ENCODE measurements at places on chromosomes 1 and 21.

- DNase-seq = no peak
These were observed 158.4 kb upstream of the DPT start for GRCh38 chr1:168887381-168887780.

DNA sequence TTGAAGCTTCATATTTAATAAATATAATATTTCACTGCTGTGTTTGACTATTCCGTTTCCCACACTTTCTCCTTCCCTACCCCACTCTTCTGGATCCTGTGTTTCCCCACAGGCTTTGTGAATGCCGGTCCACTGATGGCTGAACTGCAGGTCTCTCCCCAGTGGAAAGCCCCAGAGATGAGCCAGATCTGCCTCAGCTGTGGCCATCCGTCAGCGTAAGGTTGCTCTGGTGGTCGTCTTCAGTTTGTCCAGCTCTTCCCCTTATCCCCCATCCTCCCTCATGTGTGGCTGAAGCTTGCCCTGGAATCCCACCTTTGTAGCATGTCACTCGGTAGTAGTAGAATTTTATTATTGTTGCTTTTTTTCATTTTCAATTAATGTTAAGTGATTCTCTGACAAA, 11.4 kb downstream of the SMAP2 start:
- no peak for DNase-seq

- no peak for DNase-seq
These were observed 63.6 kb upstream of the TNFSF18 start for GRCh38 chr1:173114346-173114745.

- no peak for DNase-seq
These were observed 91.9 kb downstream of the KCNT2 start for GRCh38 chr1:196516373-196516772.

DNA sequence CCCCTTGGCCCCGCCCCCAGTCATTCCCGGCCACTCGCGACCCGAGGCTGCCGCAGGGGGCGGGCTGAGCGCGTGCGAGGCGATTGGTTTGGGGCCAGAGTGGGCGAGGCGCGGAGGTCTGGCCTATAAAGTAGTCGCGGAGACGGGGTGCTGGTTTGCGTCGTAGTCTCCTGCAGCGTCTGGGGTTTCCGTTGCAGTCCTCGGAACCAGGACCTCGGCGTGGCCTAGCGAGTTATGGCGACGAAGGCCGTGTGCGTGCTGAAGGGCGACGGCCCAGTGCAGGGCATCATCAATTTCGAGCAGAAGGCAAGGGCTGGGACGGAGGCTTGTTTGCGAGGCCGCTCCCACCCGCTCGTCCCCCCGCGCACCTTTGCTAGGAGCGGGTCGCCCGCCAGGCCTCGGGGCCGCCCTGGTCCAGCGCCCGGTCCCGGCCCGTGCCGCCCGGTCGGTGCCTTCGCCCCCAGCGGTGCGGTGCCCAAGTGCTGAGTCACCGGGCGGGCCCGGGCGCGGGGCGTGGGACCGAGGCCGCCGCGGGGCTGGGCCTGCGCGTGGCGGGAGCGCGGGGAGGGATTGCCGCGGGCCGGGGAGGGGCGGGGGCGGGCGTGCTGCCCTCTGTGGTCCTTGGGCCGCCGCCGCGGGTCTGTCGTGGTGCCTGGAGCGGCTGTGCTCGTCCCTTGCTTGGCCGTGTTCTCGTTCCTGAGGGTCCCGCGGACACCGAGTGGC, at the start of gene SOD1:
TSS of gene SOD1 (plus strand) at position 158 of the 723 bp plus-strand sequence. CDS start at position 235, 77 bp downstream.
- DNase-seq = peak; percentile 54

DNA sequence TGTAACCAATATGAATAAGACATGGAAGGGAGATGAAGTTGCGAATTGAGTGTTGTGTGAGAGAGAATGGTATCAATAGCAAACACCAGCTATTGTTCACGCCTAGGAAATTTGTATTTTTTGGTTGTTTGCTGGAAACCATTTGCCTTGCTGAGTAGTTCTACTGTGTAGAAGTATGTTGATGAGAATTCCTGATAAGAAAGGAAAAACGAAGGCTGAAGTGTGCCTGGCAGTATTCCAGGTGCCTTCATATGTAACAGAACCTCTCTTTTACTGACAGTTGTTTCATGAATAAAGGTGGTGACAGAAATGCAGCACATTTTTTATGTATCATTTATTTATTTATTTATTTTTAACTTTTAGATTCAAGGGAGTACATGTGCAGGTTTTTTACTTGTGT, 79.5 kb downstream of the SDCCAG8 start:
- DNase-seq = no peak

DNA sequence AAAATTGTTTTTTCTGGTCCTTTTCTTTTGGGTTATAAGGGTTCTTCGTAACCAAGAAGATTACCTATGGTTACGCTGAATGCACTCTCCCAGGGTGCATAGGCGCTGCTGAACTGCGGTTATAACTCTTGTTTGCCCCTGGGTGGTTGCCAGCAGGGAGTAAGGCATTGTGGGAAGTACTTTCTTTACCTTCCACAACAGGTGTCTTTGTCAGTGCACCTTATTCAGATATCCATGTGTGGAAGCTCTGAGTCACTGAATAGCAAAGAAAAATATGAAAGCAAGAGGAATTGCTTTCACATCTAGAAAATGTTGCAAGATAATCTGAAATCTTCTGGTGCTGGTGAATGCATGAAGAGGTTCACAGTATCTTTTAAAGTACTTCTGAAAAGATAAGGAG, 124.4 kb upstream of the CACYBP start:
- no peak for DNase-seq

GRCh38 chr1:63601463-63601862, 8.3 kb downstream of the PGM1 start:
- DNase-seq = no peak

- no peak for DNase-seq
These were observed 49.4 kb upstream of the FASLG start for GRCh38 chr1:172609528-172609927.

DNA sequence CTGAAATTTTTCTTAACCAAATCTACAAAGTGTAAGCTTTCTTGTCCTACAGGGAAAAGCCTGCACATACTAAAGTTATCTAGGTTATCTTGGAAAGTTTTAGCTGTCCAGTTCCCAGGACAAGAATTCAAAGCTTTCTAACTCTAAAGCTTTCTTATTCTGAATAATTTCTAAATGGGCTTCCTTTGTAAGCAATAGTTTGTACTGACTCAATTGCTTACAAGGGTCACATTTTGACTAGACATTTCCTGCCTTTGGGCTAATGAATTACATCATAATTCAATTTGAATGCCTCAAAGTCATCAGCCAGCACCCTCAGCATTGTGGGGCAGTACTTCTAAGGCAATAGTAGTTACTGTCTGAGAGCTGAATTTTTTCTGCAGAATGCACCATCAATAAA, 223.0 kb downstream of the LTN1 start:
- DNase-seq = no peak

GRCh38 chr1:20400341-20401177, 85.5 kb downstream of the CAMK2N1 start:
- DNase-seq = no peak

GRCh38 chr21:33245289-33245918, 15.7 kb downstream of the IFNAR2 start:
- DNase-seq = no peak

DNA sequence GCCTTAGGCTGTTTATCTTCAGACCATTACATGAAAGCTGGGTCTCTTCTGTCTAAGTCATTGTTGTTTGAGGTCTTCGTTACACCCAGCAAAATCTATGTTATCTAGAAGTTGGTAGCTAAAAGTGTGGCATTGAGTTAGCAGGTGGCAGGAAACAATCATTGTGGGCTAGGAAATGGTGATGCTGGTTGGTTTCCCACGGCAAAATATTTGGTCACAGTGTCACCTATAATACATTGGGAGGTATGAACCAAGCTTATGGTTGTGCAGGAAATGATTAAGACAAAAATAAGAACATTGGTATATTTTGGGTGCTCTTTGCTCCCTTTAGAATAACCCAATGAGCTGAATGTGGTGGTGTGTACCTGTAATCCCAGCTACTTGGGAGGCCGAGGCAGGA, 169.7 kb downstream of the TRIM33 start:
- no peak for DNase-seq

DNA sequence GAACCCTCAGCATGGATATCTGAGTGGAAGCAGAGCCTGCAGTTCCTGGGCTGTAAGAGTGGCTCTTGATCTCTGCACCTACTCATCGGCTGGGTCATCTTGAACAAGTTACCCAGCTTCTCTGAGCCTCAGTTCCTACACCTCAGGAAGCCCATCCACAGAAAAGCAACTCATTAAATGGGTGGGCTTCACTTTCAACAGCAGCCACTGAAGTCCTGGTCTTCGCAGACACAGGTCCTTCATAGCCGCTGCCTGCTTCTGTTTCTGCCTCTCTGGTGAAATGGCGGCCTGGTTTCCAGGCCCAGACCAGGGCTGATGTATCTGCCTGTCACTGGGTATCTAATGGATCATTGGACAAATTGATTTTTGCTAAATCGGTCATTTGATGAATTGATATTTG, 571.4 kb downstream of the PTPRU start:
- no peak for DNase-seq

GRCh38 chr1:153903841-153904455, 18.8 kb downstream of the GATAD2B start:
- DNase-seq = no peak

- DNase-seq = no peak
These were observed 96.9 kb downstream of the ZNF644 start for GRCh38 chr1:90924982-90925381.

- no peak for DNase-seq
These were observed 70.7 kb downstream of the SPATA46 start for GRCh38 chr1:162305969-162306368.

DNA sequence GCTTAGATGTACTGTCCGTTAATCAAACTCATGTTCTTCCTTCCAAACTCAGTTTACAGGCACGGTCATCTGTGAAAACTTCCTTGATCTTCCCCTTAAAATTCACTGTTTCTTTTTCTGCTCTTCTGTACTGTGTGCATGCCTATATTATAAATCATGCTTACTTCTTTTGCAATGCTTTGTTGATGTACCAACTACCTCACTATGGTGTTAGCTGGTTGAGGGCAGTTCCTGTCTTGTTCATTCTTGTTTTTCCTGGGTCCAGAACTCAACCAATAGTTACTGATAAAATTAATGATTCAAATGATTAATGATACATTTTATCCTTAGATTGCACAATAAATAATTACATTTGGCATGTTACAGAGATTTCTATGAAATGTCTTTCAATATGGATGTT, 163.8 kb downstream of the CHRM3 start:
- no peak for DNase-seq

- no peak for DNase-seq
These were observed 5.5 kb downstream of the C1QB start for GRCh38 chr1:22658385-22659163.

DNA sequence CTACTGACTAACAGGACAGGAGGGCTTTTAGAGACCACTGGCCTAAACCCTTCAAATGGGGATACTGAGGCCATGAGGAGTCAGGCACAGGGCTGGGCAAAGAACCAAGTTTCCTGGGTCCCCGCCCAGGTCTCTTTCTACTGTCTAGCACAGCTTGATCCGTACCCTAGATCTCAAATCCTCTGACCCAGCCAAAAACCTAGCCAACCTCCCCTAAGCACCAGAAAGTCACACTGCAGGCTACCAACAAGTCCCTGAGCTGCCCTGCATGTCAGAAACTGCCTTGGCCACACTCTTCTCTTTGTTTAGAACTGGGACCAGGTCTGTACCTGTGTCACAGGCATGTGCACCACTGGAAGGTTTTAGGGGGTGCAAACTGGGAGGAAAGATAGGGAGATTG, 33.6 kb downstream of the AHDC1 start:
- DNase-seq = no peak

- no peak for DNase-seq
These were observed 6.1 kb downstream of the PDE9A start for GRCh38 chr21:42659416-42660117.

GRCh38 chr1:29202584-29203340, 21.1 kb upstream of the SRSF4 start:
- DNase-seq = peak; percentile 92

DNA sequence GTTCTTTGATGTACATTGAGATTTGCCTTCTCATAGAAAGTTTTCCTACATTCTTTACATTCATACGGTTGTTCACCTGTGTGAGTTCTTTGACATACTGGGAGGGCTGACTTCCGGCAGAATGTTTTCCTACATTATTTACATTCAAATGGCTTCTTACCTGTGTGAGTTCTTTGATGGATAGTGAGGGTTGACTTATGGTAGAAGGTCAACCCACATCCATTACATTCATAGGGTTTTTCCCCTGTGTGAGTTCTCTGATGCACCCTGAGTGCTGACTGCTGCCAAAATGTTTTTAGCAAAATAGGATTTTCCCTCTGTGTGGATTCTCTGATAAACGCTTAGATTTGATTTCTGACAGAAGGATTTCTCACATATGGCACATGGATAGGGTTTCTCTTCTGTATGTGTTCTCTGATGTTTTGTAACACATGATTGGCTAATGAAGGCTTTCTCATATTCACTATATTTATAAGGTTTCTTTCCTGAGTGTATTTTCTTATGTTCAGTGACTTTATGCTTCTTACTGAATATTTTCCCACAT, 37.7 kb downstream of the JMJD4 start:
- DNase-seq = no peak

GRCh38 chr1:24386931-24387330, 26.7 kb downstream of the STPG1 start:
- DNase-seq = no peak

DNA sequence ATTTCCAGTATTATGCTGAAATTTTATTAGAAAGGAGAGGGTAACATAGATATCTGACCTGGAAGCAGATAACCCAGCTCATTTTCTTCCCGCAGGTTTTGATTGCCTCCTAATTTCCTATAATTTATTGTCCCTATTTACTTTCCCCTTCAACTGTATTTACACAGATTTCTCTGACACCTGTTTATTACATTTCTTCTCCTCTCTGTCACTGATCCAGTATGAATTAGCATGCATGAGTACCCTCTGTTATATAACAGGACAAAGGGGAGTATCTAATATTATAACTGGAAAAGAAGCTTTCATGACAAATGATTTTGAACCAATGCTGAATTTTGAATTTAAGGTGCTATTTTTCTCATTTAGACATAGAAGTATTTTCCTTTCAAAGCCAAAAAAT, 37.4 kb downstream of the DENND1B start:
- DNase-seq = no peak

- DNase-seq = no peak
These were observed 122.0 kb downstream of the CDC7 start for GRCh38 chr1:91622616-91623015.

DNA sequence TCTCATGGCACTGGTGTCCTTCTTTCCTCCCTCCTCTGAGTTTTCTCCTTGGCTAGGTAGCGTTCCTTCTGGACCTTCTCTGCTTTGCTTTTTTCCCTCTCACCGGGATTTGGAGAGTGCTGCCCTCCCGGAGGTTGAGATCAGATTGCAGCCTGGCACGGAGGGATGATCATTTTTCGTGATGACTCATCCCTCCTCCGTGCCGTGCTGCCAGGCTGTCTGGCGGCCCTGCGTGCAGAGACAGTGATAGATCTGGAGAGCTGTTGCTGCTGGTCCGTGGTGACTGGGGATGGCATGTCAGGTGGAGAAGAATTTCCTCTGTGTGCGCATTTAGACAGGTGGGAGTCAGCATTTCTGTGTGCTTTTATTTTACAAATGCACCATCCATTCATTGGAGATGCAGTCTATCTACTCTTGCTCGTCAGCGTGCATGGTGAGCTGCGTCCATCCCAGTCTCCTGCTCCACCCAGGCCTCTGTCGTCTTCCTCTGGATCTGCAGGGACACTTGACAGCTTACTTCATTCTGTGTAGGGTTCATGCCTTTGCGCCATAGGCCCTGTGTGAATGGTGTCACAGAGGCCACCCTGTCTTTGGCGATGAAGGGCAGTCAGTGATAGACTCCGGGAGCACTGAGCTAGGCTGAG, 104.4 kb downstream of the PCBP3 start:
- DNase-seq = peak; percentile 39
